ENCODE measurements at places on chromosomes 13 and 19. TPM values are rescaled to one million over a fixed set of nuclear protein-coding genes. Genes with fewer than 3 reads are reported as not detected.

The FFAR1 gene
- not detected for total RNA-seq

The CA11 gene
- 49.8 TPM for total RNA-seq

The ZFR2 gene
- 20.4 TPM for total RNA-seq

The KLK11 gene
- total RNA-seq = not detected

The ZNF709 gene
- 10.9 TPM for total RNA-seq

The RAB3D gene
- 8.5 TPM for total RNA-seq

The ZNF234 gene
- total RNA-seq = 10.9 TPM

The PSG1 gene
- not detected for total RNA-seq

The NLRP4 gene
- not detected for total RNA-seq

The ZNF506 gene
- total RNA-seq = 16.1 TPM

The NLRP9 gene
- not detected for total RNA-seq

The CDC34 gene
- 42.5 TPM for total RNA-seq

The CRB3 gene
- total RNA-seq = 1.2 TPM

The NOVA2 gene
- 6.7 TPM for total RNA-seq

The MAP3K10 gene
- 5.7 TPM for total RNA-seq

The ENOX1 gene
- 0.68 TPM for total RNA-seq

The VAV1 gene
- not detected for total RNA-seq

The COL4A2 gene
- 73.6 TPM for total RNA-seq

The ZNF534 gene
- total RNA-seq = 0.62 TPM

The PRTN3 gene
- not detected for total RNA-seq

The SH2D3A gene
- 0.65 TPM for total RNA-seq

The TMEM238 gene
- 0.15 TPM for total RNA-seq

The CDX2 gene
- not detected for total RNA-seq

The ZNF536 gene
- 0.84 TPM for total RNA-seq

The KLF12 gene
- 10.1 TPM for total RNA-seq

The PRR22 gene
- total RNA-seq = 0.40 TPM

The ZNF98 gene
- not detected for total RNA-seq

The PSG7 gene
- not detected for total RNA-seq

The THSD1 gene
- 0.74 TPM for total RNA-seq

The COG6 gene
- total RNA-seq = 18.9 TPM

The TDRD12 gene
- total RNA-seq = 0.07 TPM

The NEK5 gene
- 0.28 TPM for total RNA-seq

The ZNF134 gene
- total RNA-seq = 55.3 TPM

The ONECUT3 gene
- total RNA-seq = 0.09 TPM

The FGF14 gene
- total RNA-seq = 0.43 TPM

The OR7D2 gene
- 1.4 TPM for total RNA-seq

The PLIN5 gene
- total RNA-seq = 1.2 TPM

The DAND5 gene
- 0.07 TPM for total RNA-seq

The CEACAM3 gene
- total RNA-seq = not detected

The HIPK4 gene
- total RNA-seq = not detected

The TPTE2 gene
- 0.17 TPM for total RNA-seq

The UBE2L5 gene
- not detected for total RNA-seq

The RXFP2 gene
- total RNA-seq = not detected

The SPRY2 gene
- 17.2 TPM for total RNA-seq

The ZNF714 gene
- total RNA-seq = 61.3 TPM

The KRTDAP gene
- total RNA-seq = not detected

All from neural progenitor cell (in vitro differentiated cells).